NB4 (cell line): ENCODE measurements at places on chromosomes 2 and 18.

DNA sequence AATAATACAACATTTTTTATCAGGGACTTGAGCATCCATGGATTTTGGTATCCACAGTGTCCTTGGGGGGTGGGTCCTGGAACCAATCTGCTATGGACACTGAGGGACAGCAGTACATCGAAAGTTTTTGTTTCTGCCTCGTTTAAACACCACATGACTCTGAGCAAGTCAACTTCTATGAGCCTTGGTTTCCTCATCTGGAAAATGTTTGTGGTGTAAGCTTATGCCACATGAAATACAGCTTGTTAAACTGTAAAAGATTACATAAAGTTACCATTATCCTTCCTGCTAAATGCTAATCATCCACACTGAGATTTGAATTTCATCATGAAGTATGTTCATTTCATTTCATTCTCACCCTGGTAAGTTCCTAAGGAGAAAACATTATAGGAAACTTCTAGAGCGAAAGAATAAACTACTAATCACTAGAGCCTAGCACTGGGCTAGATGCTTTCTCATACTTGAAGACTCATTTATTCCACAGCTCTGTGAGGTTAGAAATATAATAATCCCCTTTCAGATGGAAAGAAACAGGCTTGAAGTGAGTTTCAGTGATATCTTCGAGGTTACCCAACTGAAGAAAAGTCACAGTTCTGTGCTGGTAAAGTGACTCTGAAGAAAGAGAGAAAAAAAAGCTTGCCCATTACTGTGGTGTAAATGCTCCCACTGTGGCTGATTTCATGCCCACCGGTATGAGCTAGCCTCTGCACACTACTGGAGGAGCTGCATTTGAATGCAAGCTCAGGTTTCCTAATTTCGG, 29.2 kb downstream of the MCFD2 start:
- DNase-seq = no peak

DNA sequence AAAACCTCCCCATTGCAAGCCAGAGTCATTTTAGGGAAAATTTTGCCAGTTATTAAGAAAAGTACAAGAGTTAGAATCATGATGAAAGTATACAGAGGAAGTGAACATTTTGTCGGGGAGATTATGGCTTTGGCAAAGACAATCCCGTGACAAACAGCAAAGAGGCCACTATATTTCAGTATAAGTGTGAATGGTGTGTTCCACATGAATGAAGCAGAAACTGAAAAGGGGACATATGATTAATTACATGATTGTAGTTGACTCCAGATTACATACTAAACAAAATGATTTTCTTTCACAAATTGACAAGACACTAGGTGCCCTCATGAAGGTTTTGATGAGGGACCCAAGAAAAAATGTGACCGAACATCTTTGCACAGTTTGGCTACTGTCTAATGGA, 42.0 kb downstream of the SP140 start:
- DNase-seq = no peak

- DNase-seq = no peak
Observed at GRCh38 chr2:85734942-85735608, 18.7 kb upstream of the ATOH8 start.

- DNase-seq = no peak
Observed at GRCh38 chr18:49241852-49242251, 218.6 kb downstream of the DYM start.

- DNase-seq = peak; percentile 93
Observed at GRCh38 chr2:200635251-200635650, 49.4 kb downstream of the AOX1 start.

DNA sequence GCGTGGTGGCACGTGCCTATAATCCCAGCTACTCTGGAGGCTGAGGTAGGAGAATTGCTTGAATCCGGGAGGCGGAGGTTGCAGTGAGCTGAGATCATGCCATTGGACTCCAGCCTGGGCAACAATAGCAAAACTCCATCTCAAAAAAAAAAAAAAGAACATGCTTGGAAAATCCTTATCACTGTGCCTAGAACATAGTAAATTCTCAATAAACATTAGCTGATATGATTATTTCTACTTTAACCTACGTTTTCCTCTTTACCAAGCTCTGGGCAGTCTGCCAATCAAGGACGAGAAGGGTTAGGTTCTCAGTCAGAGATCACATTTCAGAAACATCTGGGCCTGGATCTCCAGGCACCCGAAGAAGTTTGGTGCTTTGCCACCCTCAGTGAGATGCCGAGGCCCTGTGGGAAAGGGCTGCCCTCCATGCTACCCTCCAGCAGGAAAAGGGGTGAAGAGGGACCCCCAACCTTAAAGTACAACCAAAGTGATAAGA, 107.7 kb downstream of the BCL11A start:
- DNase-seq = no peak

DNA sequence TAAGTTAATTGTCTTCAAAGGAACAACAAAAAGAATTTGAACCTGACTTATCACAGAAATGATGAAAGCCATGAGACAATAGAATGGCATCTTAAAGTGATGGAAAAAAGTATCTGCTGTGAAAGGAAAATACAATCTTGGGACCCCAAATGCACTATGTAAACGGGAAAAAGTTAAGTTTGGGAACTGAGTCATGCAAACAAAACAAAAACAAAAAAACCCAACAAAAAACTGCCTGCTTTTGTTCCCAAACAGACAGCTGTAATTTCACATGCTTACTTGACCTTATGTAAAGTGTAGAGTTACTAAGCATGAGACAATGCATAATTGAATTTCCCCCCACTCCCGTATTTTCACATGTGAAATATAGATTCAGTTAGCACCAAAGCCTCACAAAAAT, 122.1 kb upstream of the RBMS1 start:
- DNase-seq = no peak

DNA sequence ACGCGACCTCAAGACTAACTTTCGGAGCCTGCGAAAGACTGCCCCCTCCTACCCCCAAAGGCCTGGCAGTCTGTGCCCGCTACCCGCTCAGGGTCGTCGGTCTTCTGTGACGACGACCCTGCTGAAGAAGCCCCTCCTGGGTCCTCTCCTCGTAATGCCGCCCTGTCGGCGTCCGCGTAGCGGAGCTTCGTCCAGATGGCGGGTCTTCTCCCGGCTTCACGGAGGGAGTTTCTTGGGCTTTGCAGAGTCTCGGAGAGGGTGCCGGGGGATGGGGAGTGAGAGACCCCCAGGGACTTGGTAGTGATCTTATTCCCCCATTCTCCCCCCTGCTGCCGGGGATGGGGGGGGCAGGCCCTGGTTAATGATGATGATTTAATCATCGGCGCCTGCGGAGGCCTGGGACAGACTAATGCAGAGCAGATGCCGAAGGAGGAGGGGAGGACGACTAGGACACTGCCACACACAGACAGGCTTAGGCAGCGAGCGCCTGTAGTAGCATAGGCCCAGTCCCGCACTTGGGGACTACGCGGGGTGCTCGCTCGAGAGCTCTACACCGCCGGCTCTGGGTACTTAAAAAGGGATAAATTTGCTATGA, 528 bp upstream of the PCGF1 start:
- DNase-seq = peak; percentile 34

GRCh38 chr18:73060666-73061288, 193.0 kb upstream of the NETO1 start:
- no peak for DNase-seq

DNA sequence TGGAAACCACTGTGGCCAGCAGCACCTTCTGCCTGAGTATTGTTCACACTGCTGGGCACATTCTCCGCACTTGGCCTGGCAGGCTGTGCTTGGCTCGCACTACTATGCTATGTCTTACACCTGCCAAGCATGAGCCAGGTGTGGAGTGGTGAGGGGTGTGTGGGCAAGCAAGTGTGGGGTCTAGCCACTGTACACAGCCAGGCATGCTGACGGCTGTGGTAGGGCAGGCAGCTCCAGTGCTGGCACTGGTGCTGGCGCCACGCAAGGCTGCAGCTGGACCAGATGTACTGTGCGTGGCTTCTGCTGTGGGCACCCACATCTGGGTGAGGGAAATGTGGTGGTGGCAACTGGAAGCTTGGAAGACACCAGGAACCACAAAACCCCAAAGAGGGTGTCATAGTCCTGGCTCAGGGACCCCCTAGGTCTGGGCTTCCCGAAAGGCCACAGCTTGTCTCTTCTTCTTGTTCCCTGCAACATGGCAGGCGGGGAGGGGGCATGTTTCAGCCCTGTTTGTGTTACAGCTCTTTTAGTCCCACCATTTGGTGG, 101.5 kb downstream of the ALMS1 start:
- DNase-seq = no peak

GRCh38 chr18:29439398-29439797, 1262.5 kb upstream of the CDH2 start:
- no peak for DNase-seq

DNA sequence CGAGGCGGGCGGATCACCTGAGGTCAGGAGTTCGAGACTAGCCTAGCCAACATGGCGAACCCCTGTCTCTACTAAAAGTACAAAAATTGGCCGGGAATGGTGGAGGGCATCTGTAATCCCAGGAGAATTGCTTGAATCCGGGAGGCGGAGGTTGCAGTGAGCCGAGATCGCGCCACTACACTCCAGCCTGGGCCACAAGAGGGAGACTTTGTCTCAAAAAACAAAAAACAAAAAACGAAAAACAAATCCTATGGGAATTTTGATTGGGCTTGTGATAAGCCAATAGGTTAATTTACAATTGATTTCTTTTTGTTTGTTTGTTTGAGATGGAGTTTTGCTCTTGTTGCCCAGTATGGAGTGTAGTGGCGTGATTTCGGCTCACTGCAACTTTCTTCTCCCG, 24.2 kb upstream of the TOGARAM2 start:
- no peak for DNase-seq

DNA sequence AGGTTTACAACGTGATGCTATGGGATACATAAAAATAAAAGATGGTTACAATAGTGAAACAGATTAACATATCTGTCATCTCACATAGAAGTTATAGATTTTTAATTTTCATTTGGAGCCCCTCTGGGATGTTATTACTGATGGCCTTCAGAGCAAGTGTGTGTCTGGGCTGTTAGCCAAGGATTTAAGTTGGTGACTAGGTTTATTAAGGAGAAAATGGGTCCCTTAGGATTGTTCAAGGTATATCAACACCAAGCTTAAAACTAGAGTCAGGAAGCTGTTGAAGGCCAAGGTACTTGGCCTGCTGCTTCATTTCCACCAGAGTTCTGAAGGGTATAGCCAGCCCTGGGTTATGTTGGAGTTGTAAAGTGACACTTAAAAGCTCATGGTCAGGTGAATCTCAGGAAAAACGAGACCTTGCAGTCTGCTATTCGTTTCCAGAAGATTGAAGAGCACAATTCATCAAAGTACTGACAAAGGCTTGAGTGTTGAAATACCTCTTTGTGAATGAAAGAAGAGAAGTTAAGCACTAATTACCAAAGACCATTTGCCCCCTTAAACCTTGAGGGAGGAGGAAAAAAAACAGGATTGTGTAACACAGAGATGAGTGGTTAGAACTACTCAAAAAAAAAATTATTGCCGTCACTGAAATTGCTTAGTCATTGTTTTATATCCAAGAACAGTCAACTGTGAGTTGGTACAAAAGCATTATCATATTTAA, 48.4 kb downstream of the MAP2 start:
- peak; percentile 90 for DNase-seq

GRCh38 chr2:200405599-200406298, 99.3 kb downstream of the SPATS2L start:
- DNase-seq = peak; percentile 75

DNA sequence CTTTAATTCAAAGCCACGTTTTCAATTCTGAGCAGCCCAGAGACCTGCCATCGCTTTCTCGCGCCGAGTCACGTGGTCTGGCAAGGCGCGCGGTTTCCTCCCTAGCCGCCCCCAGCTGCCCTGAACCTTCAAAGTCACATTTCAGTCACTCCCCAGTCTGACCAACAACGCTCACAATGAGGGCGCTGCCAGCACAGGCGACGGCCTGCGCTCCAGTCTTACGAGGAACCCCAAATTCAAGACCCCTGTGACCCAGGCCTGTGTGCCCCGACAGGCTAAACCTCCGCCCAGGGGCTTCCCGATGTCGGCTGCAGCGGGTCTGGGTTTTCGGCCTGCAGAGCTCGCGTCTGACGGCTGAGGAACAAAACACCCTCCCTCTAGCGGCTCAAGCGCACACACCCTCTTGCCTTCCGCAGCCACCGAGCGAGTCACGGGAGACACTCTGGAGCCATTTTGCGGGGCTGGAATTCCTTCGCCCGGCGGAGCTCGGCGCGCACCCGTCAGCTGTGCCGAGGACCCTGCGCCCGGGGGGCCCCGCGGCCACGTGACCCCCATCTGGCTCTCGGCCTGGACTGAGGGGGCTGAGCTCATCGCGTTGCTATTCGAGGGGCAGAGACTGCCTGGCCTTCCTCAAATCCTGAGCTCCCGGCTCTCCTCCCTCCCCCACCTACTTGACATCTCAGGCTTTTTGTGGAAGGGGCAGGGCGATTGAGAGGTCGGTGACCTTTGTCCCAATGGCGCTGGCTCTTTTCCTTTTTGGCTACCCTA, 69.9 kb upstream of the ITGB6 start:
- DNase-seq = peak; percentile 81

GRCh38 chr2:133885847-133886246, 317.6 kb upstream of the NCKAP5 start:
- no peak for DNase-seq

- DNase-seq = peak; percentile 99
Observed at GRCh38 chr2:42752314-42752713, 11.6 kb downstream of the OXER1 start.

DNA sequence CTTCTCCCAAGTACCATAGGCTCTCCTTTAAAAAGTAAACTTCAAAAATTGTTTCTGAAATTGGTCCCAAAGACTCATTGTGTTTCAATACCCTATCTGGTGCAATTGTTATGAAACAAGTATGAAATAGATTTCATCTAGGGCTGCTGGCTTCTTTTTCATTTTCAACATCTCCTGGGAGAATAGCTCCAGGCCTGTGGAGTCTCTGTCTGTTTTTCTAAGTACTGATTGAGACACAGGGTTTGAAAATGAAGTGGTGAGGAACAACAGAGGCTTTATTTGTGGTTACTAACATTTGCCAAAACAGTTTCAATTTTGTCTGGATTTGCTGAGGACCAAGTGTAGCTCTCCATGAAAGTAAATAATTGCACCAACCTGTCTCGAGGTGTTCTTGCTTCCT, 315.9 kb upstream of the LRATD1 start:
- DNase-seq = no peak

DNA sequence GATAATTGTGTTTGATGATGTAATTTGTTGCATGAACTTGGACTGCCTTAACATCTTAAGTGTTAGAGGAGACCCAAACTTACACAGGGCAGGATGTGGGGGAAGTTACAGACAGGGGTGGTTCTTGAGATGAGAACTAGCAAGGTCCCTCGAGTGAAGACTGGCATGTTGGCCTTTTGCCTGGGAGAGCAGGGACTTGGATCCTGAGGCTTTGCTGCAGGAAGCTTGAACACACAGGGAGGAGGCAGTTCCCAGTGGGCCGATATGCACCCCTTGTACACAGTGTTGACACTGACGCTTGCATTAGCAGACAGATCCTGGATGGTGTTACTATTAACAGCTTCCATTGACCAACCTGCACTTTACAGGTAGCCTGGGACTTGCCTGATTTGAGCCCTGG, 47.5 kb downstream of the CHRNA1 start:
- DNase-seq = no peak
